ENCODE measurements at places on chromosomes 11 and 22. TPM values are rescaled to one million over a fixed set of nuclear protein-coding genes. Genes with fewer than 3 reads are reported as not detected.

DNA sequence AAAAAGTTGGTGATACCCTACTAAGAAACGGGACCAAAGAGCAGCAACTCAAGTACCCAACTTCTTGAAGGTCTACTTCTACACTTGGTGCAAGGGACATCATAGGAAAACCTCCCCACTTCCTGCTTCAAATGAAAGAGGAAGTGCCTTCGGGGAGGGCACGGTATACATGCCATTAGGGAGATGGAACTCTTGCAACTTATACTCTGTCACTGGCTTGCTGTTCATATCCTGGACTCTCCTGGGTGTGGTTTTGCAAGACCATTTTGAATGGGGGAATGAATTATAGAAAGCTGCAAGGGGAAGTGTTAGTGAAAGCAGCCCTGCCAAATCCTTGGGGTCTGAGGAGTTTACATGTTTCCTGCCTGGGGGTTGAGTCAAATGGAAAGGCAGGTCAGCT lies 41.9 kb downstream of the CSNK2A3 start:
- H3K27ac ChIP-seq: no peak overlapping the region
- no peak overlapping the region for H3K4me3 ChIP-seq
- H3K4me1 ChIP-seq: peaks cover 7% of the 10 kb centered on the region
- DNase-seq: no peak
- H3K27me3 ChIP-seq: no peaks in the 10 kb centered on the region

Gene BATF2
- total RNA-seq: not detected

DNA sequence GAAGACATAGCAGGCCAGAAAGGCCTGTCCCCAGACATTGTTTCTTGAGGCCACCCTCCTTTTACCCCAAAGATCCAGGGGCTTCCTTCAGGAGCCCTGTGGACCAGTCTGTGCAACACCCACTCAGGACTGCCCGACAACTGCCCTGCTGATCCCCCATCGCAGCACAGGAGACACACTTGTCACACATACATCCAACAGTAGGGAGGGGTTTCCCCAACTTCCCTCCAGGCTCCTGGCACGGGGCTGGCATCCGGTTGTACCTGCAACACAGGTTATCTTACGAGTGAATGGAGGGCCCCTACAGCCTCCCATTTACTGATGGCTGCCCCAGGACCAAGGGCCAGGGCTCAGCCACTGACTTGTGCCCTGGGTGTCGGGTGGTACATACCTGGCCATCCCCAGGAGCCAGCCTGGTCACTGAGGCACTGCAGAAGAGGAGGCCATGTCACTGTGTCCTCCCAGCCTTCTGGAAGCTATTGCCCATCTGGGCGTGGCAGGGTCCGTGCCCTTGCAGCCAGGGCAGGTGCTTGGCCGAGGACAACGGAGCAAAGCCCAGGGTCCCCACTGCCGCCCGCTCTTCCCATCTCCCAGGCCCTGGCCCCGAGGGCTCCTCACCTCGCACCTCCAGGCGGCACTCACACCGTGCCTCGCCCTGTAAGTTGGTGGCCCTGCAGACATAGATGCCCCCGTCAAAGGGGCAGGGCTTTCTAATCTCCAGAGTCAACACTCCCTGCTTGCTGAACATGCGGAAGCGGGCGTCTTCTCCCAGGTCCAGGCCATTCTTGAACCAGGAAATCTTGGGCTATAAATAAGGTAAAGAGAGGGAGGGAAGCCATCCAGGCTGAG lies 20.8 kb downstream of the MYBPC3 start:
- H3K27me3 ChIP-seq: no peaks in the 10 kb centered on the region
- no peak for DNase-seq
- H3K36me3 ChIP-seq: peaks cover 36% of the 10 kb centered on the region
- peaks cover 13% of the 10 kb centered on the region for H3K4me1 ChIP-seq
- no peak overlapping the region for H3K27ac ChIP-seq
- H3K4me3 ChIP-seq: no peak overlapping the region

DNA sequence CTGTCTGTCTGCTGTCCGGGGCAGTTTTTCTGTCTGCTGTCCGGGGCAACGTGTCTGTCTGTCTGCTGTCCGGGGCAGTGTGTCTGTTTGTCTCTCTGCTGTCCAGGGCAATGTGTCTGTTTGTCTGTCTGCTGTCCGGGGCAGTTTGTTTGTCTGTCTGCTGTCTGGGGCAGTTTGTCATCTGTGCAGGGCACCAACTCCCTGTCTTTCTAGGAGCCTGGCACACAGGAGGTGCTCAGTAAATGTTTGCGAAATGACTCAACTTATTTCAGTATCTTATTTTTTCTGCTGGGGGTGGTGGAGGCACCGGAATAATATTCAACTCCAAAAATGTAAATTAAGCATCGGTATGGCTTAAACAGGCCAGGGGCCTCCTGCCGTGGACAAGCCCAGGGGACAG lies 12.0 kb upstream of the TTLL12 start:
- H3K36me3 ChIP-seq: no peaks in the 10 kb centered on the region
- no peaks in the 10 kb centered on the region for H3K27me3 ChIP-seq
- no peak overlapping the region for H3K4me3 ChIP-seq
- DNase-seq: no peak
- H3K27ac ChIP-seq: no peak overlapping the region

DNA sequence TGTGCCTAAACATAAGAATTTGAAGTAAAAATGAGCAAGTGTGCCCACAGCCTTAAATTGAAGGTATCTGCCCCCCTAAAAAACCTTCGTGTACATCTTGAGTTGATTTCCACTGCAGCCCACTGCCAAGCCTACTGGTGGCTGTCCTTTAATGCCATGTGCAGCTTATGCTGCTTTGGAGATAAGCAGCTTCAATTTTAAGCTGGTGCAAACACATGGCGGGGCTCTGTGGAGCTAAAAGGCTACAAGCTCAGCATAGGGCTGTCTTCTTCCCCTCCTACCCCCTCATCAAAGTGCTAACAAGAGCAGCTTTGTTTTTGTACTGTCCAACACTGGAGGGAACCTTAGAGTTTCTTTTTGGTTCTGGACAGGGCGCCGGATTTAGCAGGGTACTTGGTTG lies 128.5 kb upstream of the LMO1 start:
- no peak for DNase-seq
- peaks cover 11% of the 10 kb centered on the region for H3K4me1 ChIP-seq
- no peaks in the 10 kb centered on the region for H3K36me3 ChIP-seq

GRCh38 chr22:27556371-27556770 lies 245.2 kb downstream of the MN1 start:
- no peak overlapping the region for H3K4me3 ChIP-seq
- no peaks in the 10 kb centered on the region for H3K36me3 ChIP-seq
- DNase-seq: no peak
- no peaks in the 10 kb centered on the region for H3K27me3 ChIP-seq
- H3K27ac ChIP-seq: no peak overlapping the region
- no peaks in the 10 kb centered on the region for H3K4me1 ChIP-seq

Gene HTR3A
- not detected for total RNA-seq

Gene OLFML1
- 11.5 TPM for total RNA-seq

DNA sequence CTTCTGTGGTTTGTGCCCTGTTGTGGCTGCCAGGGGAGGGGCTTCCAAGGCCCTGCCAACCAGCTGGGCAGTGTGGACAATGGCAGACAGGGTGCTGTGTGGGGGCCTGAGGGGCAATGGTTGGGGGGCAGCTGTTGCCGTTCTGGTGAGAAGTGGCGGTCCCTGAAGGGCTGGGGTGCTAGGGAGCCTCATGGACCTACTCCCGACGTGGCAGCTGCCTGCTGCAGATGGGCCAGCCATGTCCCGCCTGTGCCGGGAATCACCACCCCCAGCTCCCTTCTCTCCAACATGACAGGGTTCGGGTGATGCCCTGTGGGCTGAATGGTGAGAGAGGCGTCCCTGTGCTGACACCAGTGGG lies 74.2 kb downstream of the KCNQ1 start:
- no peaks in the 10 kb centered on the region for H3K36me3 ChIP-seq
- H3K4me3 ChIP-seq: no peak overlapping the region
- H3K27ac ChIP-seq: no peak overlapping the region
- peak; percentile 58 for DNase-seq
- H3K27me3 ChIP-seq: no peaks in the 10 kb centered on the region

DNA sequence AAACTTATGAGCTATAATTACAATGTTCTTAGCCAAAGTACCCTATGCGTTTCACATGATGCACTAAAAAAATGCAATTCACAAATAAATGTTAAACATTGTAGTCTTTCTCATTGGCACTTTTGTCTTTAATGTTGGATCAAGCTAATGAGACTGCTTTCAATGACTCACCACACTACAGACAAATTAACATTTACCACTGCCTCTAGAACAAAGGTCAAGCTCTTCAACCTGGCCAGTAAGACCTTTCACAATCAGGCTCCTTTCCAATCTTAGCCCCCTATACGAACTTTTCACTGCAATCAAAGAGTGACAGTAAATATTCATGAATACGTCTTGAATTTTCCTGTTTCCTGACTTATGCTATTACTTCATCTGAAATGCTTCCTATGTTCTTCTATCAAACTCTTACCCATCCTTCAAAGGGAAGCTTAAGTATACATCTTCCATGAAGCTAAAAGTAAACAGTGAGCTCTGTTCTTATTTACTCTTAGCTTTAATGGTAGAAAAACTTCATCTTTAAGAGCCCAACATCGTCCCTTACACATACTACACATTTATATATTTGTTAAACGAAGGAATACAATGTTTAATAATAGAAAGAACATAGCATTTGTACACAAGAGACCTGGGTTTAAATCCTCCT lies 326.6 kb upstream of the PITPNB start:
- no peak overlapping the region for H3K4me3 ChIP-seq
- H3K27me3 ChIP-seq: no peaks in the 10 kb centered on the region
- H3K4me1 ChIP-seq: peaks cover 9% of the 10 kb centered on the region
- H3K27ac ChIP-seq: no peak overlapping the region

- H3K4me1 ChIP-seq: no peaks in the 10 kb centered on the region
- no peak overlapping the region for H3K4me3 ChIP-seq
- no peaks in the 10 kb centered on the region for H3K27me3 ChIP-seq
- DNase-seq: no peak
- no peak overlapping the region for H3K27ac ChIP-seq
Measured at GRCh38 chr11:15258433-15259165, 143.9 kb downstream of the INSC start.

DNA sequence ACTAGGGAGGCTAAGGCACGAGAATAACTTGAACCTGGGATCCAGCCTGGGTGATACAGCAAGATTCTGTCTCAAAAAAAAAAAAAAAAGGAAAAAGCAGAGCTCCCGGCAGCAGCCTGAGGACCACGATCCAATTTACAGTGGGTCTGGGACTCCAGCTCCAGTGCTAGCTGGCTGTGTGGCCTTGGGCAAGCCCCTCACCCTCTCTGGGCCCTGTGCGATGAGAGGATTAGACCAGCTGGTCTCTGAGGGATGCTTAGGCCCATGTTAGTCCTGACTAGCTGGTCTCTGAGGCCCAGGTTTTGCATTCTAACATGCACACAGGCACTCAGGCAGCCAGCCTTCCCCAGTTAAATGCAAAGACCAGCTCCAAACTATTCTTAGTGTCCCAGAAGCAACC lies 13.7 kb downstream of the CARD10 start:
- no peaks in the 10 kb centered on the region for H3K36me3 ChIP-seq
- H3K4me1 ChIP-seq: peaks cover 31% of the 10 kb centered on the region
- H3K27me3 ChIP-seq: no peaks in the 10 kb centered on the region
- H3K27ac ChIP-seq: no peak overlapping the region

DNA sequence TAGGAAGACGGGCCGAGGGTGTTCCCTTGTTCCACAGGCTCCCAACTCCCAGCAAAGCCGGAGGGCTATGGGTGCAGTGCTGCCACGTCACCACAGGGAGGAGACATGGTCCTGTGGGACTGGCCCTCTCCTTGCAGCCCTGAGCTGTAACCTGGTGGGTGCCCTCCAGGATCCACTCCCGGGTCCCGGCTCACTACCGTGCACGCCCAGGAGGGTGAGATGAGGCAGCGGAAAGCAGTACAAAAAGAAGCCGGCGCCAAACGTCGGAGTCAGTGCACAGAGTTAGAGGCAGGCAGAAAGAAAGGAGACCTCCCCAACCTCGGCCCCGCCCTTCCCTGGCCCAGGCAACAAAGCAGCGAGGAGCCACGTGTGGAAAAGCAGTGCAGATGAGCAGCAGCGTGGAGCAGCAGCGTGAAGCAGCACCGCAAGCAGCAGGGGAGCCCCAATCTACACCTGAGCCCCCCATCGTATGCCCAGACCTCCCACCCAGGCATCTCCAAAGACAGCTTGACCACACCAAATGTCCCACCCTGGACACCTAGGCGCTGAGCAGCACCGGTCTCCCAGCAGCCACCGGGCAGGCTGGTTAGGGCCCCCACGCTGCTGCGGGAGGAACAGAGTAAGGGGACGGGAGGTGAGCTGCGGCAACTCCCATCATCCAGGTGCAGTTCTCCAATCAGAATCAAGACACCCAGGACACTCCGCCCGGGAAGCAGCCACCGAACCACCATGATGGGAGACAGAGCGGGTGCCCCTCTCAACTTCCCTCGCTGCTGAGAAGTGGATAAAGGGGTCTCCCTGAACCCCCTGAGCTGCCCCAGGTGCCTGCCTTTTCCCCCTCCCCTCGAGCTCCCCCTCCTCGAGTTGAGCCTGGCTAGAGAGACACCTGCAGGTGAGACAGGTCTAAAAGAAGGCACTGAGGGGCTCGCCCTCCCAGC lies 28.8 kb downstream of the IGSF9B start:
- no peak for DNase-seq
- peaks cover 19% of the 10 kb centered on the region for H3K4me1 ChIP-seq
- peak overlapping the region; percentile 20 for H3K27ac ChIP-seq
- no peaks in the 10 kb centered on the region for H3K36me3 ChIP-seq
- H3K4me3 ChIP-seq: peak overlapping the region; percentile 0
- H3K27me3 ChIP-seq: no peaks in the 10 kb centered on the region

- H3K27me3 ChIP-seq: no peaks in the 10 kb centered on the region
- H3K36me3 ChIP-seq: no peaks in the 10 kb centered on the region
- no peaks in the 10 kb centered on the region for H3K4me1 ChIP-seq
- DNase-seq: no peak
Measured at GRCh38 chr22:37109242-37109917, at the start of gene TMPRSS6. Gene TMPRSS6 (minus strand): TSS chr22:37109713. CDS start chr22:37103417, 6,296 bp downstream.

Gene OR51B4
- total RNA-seq: not detected

DNA sequence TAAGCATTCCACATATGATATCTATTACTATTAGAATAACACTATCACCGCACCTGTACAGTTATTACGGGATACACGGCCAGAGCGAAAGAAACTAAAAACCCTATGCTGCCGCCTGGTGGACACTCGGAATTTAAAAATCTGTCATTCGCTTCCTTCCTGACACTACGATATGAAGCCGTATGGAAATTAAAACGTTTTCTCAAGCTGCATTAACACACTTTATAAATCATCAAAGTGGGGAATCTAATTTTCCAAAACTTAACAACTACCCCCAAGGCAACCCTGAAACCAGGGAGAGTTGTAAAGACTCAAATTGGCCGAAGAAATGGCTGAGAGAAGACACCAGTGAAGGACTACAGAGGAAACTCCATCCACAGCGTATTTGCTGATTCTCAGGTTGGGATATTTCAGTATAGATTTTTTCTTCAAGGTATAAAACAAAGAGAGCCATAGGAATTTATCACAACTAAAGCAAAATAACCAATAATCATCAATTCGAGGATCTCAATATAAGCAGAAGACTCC lies 1.4 kb downstream of the CCDC73 start:
- DNase-seq: no peak
- no peaks in the 10 kb centered on the region for H3K36me3 ChIP-seq
- H3K27ac ChIP-seq: no peak overlapping the region
- H3K4me1 ChIP-seq: no peaks in the 10 kb centered on the region
- H3K27me3 ChIP-seq: no peaks in the 10 kb centered on the region
- no peak overlapping the region for H3K4me3 ChIP-seq

Gene MOGAT2
- not detected for total RNA-seq

All from vagina (tissue), 2 donors.